ENCODE measurements at places on chromosomes 2 and 18. TPM values are rescaled to one million over a fixed set of nuclear protein-coding genes. Genes with fewer than 3 reads are reported as not detected.

Gene IL1RL2
- total RNA-seq, result not detected

Gene NYAP2
- 0.04 TPM for total RNA-seq

Gene VIT
- total RNA-seq, result not detected

Gene C2orf15
- total RNA-seq, result 0.16 TPM

Gene DNAJC5G
- not detected for total RNA-seq

Gene STEAP3
- total RNA-seq, result 31.6 TPM

Gene UCN
- 2.2 TPM for total RNA-seq

Gene AQP12B
- total RNA-seq, result not detected

Gene RGPD4
- total RNA-seq, result not detected

Gene C2orf81
- total RNA-seq, result not detected

Gene TMEM37
- total RNA-seq, result 0.49 TPM

Gene GALNT5
- total RNA-seq, result 47.4 TPM

Gene FEV
- 1.6 TPM for total RNA-seq

Gene SLC19A3
- not detected for total RNA-seq

Gene PSMA8
- not detected for total RNA-seq

Gene DSG1
- 0.09 TPM for total RNA-seq
